ENCODE measurements at places on chromosomes 11 and 22.

DNA sequence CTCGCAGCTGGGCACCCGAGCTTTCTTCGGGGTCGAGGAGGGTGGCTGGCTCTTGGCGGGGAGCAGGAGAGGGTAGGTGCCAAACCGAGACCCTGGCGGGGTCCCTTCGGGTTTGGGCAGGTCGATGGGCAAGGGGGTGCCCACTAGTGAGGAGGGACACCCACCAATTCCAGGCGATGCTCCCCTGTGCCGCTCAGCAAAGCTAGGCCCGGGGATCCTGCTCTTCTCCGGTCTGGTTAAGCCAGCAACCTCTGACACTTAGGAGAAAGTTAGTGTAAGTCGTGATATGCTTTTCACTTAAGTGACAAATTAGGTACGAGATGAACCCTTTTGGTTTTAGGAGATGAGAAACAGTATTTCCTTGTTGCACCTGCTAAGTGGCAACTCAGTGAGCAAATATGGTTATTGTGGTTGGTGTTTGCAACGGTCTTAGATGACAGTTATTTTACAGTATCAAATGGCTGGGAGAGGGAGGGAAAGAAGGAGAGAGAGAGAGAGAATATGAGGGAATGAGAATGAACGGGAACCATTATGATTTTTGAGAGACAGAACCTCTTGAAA, 565 bp downstream of the NUCB2 start:
- peak; percentile 16 for DNase-seq

- no peak for DNase-seq
Measured at GRCh38 chr11:6124245-6124644, 16.8 kb downstream of the OR56B4 start.

DNA sequence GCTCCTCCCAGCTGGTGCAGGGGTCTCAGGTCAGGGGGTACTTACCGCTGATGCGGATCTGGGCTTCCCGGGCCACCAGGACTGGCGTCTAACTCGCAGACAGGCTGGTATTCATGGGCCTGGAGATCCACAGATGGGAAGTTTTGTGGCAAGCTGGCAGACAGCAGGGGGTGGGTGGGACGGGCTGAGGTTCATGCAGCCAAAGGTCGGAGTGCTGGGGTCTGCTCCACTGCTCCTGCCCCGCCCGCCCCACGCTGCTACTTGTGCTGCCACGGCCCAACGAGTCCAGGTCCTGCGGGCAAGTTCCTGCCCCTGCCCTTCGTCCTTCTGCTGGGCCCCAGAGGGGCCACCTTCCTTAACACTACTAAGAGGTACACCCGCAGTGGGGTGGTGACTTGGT, 3.1 kb downstream of the ACY3 start:
- no peak for DNase-seq

DNA sequence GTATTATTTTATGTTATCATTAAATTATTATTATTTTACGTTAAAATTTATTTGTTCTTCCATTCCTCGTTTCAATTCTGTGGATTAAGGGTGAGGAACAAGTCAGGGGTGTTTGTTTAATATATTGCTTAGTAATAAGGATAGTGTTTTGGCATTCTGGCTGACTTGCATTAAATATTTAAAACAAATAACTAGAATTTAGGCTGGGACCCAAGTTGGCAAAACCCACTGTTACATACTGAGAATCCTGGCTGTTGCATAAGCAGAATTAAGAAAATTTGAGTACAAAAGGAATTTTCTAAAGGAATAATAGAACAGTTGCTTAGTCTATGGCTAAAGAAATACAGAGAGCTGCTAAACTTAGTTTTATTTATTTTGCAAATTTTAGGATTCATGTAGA, 196.4 kb downstream of the GUCY1A2 start:
- DNase-seq = no peak

DNA sequence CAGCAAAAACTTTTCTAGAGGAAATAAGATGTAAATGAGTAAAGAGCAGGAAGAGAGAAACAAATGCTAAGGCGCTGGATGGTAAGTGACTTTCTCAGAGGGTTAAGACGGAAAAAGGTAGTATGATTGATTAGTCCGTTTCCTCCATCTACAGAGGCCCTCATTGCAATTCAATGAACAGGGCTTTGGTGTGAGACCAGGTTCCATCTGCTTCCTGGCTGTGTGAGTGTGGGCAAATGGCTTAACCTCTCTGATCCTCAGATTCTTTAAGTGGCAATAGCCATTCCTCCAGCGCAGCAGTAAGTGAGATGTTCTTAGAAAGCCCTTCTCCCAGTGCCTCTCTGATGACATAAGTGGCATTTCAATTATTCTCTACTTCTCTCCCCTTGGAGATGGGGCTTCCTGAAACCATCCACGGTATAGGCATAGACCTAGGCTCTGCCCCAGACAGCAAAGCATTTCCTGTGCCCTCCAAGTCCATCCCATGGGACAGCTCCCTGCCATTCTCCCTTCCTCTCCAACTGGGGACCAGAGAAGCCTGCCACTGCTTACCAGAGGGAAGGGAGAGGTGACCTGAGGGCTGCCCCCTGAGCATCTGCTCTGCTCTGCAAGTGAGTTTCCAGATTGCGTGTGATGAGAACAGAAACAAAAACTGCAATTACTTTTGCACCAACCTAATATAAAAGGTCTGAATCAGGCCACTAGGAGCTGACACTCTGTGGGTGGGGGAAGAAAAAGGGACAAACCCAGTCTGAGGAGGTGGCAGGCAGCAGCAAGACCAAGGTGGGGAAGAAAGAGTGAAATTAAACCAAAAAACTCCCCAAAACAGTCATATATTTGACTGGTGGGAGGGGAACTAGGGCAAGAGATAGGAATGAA, 12.7 kb upstream of the CD44 start:
- DNase-seq = no peak

GRCh38 chr11:75583718-75584658, 21.9 kb downstream of the SERPINH1 start:
- DNase-seq = no peak

DNA sequence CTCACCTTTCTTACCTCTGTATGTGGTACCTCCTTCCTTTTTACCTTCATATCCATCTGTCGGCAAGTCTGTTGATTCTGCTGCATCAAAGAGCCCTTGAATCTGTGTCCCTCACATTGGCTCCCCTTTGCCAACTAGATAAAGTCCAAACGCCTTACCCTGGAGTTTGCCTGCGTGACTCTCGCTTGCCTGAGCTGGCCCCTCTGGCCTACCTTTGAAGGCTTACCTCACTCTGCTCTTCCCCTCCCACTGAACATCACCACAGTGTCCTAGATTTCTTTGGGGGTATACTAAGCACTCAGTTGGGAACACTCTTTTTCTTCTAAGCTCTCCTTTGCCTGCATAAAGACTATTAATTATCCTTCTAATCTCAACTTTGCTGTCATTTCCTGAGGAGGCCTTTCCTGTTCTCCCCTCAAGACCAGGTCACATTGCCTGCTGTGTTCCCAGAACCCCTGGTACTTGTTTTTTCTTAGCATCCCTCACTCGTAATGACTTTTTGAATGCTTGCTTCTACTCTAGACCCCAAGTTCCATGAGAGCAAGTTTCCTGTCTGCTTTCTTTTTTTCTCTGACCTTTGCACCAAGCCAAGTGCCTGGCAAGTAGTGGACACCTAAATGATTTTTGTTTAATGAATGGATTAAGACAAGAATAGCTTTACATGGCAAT, 67.8 kb upstream of the ADORA2A start:
- no peak for DNase-seq

DNA sequence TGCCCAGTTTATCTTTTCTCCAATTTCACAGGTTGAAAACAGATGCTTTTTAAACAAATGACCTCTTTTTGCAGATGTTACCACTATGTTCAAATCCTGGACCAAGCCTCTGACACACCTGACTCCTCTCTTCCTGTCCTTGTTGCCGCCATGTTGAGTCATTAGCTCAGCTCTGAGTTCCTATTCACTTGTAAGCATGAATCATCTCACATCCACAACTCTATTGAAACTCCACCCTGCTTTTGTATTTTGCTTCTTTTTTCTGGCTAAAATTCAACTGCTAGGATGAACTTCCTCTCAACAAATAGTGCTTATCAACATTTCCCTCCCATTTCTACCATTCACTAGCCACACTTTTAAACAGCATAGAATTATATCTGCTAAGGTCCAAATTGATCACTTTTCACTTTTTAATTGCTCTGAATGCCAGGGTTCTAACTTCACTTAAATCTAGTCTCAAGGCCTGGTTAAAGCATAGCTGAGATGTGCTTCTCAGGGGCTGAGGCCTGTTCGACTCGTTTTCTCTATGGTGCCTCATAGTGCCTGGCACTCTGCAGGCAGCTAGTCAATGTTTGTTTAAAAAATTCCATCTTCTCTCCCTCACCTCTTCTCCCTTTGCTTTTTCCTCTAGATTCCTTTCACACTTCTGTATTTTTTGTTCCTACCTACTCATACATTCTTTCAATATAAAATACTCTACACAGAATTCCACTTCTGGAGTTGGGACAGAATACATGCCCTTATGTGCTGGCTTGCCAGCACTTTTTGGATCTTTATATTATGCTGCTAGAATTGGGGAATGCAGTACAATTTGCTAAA, 3.9 kb downstream of the JOSD1 start:
- DNase-seq = peak; percentile 56

DNA sequence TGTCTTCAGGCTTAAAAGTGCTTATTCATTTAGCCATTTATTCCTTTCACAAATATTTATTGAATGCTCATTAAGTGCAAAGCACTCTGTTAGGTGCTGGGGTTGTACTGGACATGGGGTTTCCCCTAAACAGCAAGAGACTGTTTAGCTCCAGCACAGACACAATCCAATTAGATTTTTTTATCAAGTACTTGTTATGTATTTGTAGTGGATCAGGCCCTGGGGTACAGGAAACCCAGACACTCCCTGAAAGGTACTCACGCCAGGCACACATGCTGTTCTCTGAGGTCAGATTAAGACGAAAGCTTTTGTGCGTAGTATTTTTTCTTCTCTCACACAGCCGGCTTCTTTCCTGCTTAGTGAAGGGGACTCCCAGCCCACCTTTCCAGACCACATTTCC, 218.1 kb upstream of the PLET1 start:
- DNase-seq = no peak

- no peak for DNase-seq
Measured at GRCh38 chr22:44571566-44572413, 73.8 kb upstream of the RTL6 start.

DNA sequence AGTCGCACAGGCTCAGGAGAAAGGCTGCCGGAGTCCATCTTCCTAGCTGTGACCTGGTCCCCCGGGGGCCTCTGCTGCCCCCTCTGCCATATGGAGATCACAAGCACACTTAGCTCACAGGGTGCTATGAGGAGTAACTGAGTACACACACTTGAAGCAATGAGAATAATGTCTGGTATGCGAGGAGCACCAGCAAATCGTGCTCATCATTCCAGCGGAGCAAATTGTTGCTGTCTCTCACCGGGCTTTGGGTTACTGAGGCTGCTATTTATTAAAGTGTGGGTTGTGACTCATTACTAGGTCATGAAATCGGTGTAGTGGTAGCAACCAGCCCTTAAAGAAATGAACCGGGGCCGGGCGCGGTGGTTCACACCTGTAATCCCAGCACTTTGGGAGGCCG, 48.1 kb upstream of the EIF3D start:
- peak; percentile 46 for DNase-seq

DNA sequence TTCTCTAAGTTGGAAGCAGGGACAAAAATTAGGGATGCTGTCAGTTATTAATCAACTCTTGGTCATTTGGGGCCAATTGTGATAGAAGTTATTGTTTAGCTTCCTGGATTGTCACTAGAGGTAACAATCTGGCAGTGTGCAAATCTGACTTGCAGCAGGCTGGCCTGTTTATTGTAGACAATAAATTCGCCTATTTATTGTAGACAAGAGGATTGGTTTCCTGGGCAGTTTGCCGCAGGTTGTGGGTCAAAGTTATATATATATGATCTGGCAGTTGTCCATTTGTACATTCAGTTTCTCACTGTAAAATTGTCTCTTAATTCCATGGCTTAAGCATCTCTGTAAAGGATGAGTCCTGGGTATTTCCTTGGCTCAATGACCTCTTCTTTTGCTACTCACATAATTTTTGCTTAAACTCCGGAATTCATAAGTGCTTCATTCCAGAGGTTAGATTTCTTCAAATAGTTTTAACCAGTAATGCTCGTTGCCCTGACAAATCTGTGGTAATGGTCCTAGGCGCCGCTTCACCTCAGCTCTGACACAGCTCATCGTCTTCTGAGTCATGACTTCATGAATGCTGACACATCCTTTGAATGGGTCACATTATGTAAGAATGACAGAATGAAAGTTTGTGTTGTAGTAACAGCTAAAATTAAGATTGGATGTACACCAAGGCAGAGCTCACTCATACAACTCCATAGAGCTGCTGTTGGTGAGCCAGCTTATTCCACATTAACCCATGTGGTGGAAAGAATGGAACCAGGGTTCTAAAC, 7.8 kb upstream of the MMP3 start:
- DNase-seq = peak; percentile 46

DNA sequence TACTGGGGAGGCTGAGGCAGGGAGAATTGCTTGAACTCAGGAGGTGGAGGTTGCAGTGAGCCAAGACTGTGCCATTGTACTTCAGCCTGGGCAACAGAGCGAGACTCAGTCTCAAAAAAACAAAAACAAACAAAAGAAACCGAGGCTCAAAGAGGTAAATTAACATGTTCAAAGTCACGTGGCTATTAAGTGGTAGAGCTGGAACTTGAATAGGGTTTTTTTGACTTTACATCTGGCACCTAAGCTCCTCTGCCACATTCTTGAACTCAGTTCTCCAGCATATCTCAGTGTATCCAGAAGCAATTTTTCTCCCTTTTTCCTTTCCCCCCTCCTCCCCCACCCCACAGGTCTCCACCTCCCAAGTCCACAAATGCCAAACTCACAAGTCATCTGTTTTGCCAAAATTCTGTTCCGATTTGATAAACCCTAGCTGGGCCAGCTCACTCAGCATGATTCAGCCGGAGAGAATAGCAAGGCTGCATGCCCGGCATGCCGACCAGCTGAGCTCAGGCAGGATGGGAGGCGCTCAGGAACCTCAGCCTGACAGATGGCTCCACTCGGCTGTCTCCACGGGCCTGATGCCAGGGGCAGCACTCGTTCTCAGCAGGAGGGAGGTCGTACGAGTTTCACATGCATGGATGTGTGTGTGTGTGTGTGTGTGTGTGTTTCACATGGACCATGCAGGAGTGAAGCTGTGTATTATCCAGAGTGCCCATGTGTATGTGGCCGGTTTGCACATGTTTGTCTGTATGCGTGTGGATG, 63.2 kb upstream of the RRAS2 start:
- DNase-seq = peak; percentile 98

DNA sequence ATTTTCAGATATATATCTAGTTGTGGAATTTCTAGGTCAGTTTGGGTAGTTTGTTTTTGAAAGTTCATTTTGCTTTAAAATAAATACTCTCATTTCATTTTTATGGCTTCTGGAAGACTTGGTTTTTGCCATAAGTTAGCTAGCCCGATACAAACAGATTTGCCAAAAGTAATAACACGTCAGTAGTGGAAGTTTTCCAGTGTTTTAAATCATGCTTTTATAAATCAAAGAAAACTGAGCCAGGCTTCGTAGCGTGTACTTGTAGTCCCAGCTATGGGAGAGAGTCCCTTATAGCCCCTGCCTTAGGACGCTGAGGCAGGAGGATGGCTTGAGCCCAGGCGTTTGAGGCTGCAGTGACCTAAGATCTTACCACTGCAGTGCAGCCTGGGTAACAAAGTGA, 21.7 kb upstream of the MICALL1 start:
- no peak for DNase-seq

GRCh38 chr22:45452565-45453379, 39.3 kb downstream of the RIBC2 start:
- no peak for DNase-seq

Data from amniotic stem cell (primary cell).